RKO (cell line): ENCODE measurements at places on chromosomes 12 and 14.

DNA sequence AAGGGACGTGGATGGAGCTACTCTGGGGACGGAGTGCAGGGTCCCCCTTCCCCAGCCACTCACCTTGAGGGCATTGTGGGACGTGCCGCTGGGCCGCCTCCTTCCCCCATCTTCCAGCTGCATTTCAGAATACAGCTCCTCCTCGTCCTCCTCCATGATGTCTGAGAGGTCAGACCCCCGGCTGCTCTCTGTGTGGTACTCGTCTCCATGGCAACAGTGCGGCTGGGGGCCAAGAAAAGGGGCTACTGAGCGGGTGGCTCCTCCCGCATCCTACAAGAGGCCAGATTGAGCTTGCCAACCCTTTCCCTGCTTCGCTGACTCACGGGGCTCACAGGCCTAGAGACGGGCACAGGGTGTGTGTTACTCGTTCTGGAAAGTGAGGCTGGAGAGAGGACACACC is 90.4 kb downstream of the PIWIL1 start:
- DNase-seq = no peak

DNA sequence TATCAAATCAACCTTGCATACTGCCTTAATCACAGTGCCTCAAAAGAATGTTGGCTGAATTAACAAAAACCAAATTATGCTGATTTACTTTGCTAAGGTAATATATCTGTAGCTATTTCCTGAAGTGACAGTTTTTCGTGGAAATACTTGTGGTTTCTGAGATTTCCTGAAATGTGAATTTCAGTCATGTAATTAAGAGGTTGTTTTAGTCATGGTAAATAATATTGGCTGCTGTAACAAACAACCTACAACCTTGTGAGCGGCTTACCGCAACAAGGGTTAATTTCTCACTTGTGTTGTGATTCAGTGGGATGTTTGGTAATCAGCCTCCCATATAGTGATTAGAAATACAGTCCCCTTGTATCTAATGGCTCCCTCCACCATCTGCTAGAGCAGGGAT is 387.9 kb downstream of the NELL2 start:
- no peak for DNase-seq

GRCh38 chr12:63845726-63846125 is 1.2 kb downstream of the SRGAP1 start:
- peak; percentile 40 for DNase-seq

GRCh38 chr12:98812225-98812624 is 167.1 kb downstream of the APAF1 start:
- no peak for DNase-seq

- DNase-seq = no peak
Observed at GRCh38 chr14:103734081-103734888, 18.7 kb downstream of the ZFYVE21 start.

DNA sequence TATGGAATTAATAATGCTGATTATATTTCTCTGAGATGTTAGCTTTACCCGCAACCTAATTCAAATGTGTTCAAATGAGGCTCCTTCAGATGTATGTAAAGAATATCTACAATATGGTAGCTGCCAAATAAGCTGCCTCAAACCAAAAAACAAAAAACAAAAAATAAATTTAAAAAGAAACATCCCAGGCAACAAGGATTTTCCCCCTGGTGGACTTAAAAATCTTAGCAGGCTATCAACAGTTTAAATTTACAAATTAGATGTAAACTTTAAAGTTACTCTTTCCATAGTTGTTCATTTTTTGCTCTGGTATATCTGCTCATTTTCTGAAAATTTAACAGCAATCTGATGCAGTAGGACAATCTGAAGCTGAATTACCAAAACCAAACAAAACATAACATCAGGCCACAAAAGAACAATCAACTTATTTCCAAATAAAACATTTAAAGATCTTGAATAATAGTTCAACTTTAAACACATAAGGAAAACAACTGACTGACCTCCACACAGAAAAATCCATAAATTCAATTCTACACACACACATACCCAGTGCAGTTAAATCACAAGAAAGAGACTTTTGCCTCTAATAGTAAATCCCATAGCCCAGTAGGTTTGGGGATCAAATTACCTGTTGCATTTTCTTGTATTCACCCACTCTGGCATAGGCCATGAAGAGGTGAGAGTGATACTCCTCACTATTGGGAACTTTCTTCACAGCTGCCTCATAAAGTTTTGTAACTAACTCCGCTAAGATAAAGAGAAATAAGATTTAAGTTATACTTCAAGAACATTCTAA is 21.3 kb downstream of the NAA25 start:
- no peak for DNase-seq

DNA sequence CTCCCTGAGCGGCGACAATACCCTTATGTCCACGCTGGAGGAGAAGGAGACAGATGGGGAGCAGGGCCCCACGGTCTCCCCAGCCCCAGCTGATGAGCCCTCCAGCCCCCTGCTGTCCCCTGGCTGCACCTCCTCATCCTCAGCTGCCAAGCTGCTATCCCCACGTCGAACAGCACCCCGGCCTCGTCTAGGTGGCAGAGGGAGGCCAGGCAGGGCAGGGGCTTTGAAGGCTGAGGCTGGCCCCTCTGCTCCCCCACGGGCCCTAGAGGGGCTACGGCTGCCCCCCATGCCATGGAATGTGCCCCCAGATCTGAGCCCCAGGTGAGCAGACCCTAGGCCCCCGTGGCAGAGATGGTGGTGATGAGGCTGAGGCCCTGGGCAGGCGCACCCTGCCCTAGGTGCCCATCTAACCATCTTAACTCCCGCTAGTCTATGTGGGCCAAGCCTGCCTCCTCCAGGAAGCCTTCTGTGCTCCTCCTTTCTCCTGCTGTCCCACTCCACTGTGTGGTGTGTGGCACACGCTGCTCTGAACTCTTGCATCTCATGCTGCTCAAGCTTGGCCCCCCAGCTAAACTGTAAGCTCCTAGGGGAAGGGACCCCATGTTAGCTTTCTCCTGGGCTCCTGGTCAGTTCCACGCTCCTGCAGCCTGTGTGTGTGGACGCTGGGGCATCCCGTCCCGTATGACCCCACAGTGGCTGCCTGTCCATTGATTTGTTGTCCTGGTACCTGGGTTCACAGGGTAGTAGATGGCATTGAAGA is 12.1 kb downstream of the MCRS1 start:
- no peak for DNase-seq

GRCh38 chr12:21989819-21990412 is 48.7 kb upstream of the ABCC9 start:
- DNase-seq = peak; percentile 49

DNA sequence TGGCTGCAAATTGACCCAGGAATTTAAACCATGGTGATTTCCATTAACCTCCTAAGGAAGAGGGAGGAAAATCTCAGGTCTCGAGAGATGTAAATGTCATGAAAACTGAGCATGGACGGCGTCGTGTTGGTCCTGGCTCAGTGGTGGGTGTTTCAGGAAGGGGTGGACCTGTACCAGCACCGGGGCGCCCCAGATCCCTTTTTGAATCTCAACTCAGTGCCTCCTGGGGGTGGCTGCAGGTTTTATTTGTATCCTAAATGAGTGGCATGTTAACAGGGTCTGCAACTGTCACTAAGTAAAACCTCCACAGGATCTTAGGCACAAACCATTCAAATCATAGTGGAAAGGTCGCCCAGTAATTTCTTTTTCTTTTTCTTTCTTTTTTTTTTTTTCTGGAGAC is 101.3 kb downstream of the ASCL4 start:
- no peak for DNase-seq

- peak; percentile 69 for DNase-seq
Observed at GRCh38 chr14:61475316-61475715, 153.9 kb downstream of the PRKCH start.

GRCh38 chr14:75578786-75579337 is 442 bp downstream of the FLVCR2 start:
- DNase-seq = peak; percentile 38

- DNase-seq = peak; percentile 82
Observed at GRCh38 chr12:132955094-132956010, 754 bp downstream of the ZNF605 start.

DNA sequence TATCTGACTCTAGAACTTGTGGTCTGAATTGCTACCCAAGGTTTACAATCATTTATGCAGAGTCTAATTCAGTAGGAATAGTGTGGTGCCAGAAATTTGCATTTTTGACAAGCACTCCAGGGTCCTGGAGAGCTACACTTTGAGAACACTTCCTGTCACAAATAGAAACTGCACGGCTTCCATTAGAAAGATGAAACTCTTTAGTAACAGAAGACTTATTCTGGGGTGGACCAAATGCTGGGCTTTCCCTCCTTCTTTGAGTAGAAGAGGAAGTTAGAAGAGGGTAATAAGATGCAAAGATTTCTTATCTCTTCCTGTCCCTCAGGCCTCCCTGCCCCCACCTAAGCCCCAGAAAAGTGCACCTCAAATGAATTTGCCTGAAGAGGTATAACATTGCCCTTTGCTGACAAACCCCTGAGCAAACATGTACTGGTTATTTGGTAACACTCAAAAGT is 28.4 kb downstream of the DGLUCY start:
- no peak for DNase-seq

DNA sequence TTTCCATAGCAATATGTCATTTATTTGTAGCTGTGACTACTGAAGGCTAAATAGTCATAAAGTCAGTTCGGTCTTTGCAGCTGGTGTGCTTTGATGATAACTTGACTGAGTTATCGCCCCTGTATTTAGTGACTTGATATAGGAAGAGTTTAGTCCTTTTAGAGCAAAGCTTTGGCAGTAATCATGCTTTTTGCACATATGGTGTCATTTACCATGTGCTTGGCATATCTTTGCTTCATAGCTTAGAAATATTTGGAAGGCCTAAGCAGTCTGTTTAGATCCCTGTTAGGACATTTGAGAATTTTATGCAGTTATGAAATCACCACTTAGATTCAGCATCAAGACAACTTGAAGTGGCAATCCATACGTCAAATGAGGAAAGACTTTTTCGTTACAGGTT is 31.6 kb downstream of the POLR3B start:
- no peak for DNase-seq

- peak; percentile 44 for DNase-seq
Observed at GRCh38 chr14:20632448-20632830, 9.1 kb downstream of the OR6S1 start.

- no peak for DNase-seq
Observed at GRCh38 chr12:57816001-57816854, 2.3 kb downstream of the AVIL start.

GRCh38 chr14:61925043-61925442 is 162.8 kb downstream of the SNAPC1 start:
- no peak for DNase-seq

- no peak for DNase-seq
Observed at GRCh38 chr14:47961634-47962033, 286.2 kb upstream of the MDGA2 start.

GRCh38 chr12:88029093-88029665 is at the start of gene C12orf50:
TSS of gene C12orf50 (minus strand) at chr12:88029401. CDS start at chr12:88026962, 2,439 bp downstream.
- no peak for DNase-seq

DNA sequence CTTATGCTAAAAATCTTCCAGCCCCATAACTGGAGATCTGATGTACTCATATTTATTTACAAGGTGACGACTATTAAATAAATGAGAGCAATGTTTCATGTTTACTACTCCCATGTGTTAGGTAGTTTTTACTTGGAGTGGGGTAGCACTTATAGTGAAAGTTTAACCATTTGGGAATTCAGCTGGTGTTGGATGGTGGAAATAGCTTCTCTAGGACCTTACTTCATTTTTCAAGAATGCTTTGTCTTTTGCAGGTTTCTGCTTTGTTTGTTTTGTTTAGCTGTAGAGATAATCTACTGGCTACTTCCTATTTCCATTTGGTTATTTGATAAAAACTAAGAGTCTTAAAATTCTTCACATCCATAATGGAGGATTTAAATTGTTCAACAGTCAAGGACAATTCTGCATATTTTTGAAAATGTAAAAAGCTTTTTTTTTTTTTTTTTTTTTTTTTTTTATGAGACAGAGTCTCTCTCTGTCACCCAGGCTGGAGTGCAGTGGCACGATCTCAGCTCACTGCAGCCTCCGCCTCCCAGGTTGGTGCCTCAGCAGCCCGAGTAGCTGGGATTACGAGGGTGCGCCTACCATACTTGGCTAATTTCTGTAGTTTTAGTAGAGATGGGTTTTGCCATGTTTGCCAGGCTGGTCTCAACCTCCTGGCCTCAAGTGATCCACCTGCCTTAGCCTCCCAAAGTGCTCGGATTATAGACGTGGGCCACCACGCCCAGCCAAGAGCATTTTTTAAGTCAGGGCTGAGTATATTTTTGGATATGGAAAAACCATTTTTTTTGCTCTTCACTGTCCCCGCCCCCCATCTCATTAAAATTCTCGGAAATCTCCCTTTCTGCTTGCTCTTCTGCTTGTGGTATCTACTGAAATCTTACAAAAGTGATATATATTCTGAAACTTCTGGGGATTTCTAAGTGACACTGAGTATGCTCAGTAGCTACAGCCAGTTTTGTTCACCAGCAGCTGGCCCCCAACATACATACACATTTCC is 1.4 kb upstream of the ABCD2 start:
- DNase-seq = no peak

GRCh38 chr12:59859171-59859510 is 263.3 kb downstream of the SLC16A7 start:
- no peak for DNase-seq

- no peak for DNase-seq
Observed at GRCh38 chr14:77931441-77931840, 131.5 kb downstream of the ADCK1 start.

- no peak for DNase-seq
Observed at GRCh38 chr14:104373055-104373854, 206.3 kb upstream of the C14orf180 start.

GRCh38 chr14:105445290-105445689 is 25.7 kb downstream of the MTA1 start:
- DNase-seq = no peak

- peak; percentile 75 for DNase-seq
Observed at GRCh38 chr12:26317942-26318575, 122.7 kb downstream of the SSPN start.

DNA sequence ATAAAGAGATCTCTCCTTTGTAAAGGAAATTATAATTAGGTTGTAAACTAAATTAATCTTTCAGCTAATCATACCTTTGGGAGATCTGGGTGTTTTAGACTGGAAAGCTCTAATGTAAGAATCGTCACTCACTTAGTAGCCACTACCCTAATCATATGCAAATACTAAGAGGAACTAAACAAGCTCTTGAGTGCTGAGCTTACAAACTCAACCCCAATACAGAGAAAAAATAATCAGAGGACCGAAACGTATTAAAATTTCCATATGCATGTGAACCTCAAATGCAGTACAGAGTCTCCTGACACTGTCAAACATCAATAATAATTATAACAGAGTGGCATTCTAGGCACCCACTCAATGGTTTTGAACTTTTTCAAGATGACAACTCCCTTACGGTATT is 235.3 kb upstream of the FOXN3 start:
- DNase-seq = no peak

DNA sequence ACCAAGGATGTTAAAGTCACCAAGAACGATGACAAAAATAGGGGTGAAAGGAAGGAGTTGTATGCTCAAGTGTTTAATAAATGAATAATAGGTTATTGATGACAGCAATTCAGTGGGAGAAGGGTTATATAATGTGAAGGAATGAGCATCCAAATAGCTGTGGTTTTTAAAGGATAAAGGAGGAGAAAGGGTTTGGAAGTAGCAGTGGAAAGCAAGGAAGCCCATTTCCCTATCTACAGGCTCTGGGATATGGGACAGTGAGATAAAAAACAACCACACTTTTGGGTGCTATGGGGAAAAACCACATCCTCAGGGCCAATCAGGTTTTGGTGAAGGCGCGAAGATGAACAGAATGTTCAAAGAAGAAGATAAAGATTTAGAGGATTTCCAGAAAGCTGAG is 258.6 kb downstream of the ZFP36L1 start:
- DNase-seq = no peak
